ENCODE measurements at places on chromosomes 1 and 21. TPM values are rescaled to one million over a fixed set of nuclear protein-coding genes. Genes with fewer than 3 reads are reported as not detected.

The IGFN1 gene
- polyA plus RNA-seq, result not detected

The KCNE1 gene
- not detected for polyA plus RNA-seq

The UBE2Q1 gene
- 10.5 TPM for polyA plus RNA-seq

The NTMT2 gene
- not detected for polyA plus RNA-seq

The S100A8 gene
- 12.4 TPM for polyA plus RNA-seq

The ACTA1 gene
- not detected for polyA plus RNA-seq

The FCRLB gene
- polyA plus RNA-seq, result 0.77 TPM

The NUAK2 gene
- polyA plus RNA-seq, result 14.3 TPM

The OR2T33 gene
- not detected for polyA plus RNA-seq

The LIN28A gene
- not detected for polyA plus RNA-seq

The PALMD gene
- not detected for polyA plus RNA-seq

The DMBX1 gene
- polyA plus RNA-seq, result not detected

The REN gene
- polyA plus RNA-seq, result not detected

The LAPTM5 gene
- polyA plus RNA-seq, result 561 TPM

The CRYZL1 gene
- polyA plus RNA-seq, result 26.3 TPM

The IFI44 gene
- polyA plus RNA-seq, result 6.9 TPM

The SPRR1B gene
- not detected for polyA plus RNA-seq

The CYP4A11 gene
- not detected for polyA plus RNA-seq

The TNFRSF18 gene
- polyA plus RNA-seq, result not detected

The AGL gene
- 11.8 TPM for polyA plus RNA-seq

The SPATA21 gene
- not detected for polyA plus RNA-seq

The CAPN8 gene
- not detected for polyA plus RNA-seq

The COL8A2 gene
- 0.07 TPM for polyA plus RNA-seq

The PTPRU gene
- polyA plus RNA-seq, result not detected

The NBPF6 gene
- polyA plus RNA-seq, result not detected

The SLC9C2 gene
- polyA plus RNA-seq, result not detected

The SLC44A3 gene
- not detected for polyA plus RNA-seq

The PLA2G2D gene
- polyA plus RNA-seq, result not detected
